Activated CD4-positive, alpha-beta T cell treated with anti-CD3 and anti-CD28 coated beads, Interleukin-10, Interleukin-2, amounts not matched to agents 100 ng/mL and 50 ng/mL, durations not matched to agents 16 hours and 8 hours (primary cell): ENCODE measurements at places on chromosomes 13 and 19.

DNA sequence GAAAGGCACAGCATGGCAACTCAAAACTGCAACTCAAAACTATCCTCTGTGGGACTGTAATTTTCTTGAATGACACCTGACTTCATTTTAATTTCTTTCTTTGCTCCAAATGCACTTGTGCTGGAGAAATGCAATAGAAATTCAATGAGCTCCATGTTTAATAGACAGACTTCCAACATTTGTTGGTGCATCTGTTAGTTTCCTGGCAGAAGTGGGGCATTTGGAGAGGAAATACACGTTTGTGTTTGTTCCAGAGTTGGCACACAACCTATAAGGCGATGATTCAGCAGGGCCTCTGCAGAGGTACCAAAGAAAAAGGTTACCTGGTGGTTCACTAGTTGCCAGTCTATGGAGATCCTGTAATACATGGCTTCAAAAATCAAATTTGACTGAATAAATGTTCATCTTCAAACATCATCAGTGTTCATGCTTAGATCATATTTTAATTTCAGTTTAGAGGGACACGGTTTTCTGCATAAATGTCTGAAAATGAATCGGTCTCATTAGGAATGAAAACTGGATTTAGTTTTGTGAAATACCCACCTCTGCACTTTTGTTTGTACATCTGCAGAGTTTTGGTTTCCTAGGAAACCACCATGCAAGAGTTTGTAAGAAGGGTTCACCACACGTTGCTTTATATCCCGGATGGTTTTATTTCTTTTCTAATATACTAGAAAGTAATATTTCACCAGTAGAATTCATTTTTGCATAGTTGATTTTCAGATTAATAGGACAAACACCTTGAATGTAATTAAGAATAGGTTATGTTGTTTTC, 21.8 kb upstream of the OBI1 start:
- DNase-seq, result no peak

DNA sequence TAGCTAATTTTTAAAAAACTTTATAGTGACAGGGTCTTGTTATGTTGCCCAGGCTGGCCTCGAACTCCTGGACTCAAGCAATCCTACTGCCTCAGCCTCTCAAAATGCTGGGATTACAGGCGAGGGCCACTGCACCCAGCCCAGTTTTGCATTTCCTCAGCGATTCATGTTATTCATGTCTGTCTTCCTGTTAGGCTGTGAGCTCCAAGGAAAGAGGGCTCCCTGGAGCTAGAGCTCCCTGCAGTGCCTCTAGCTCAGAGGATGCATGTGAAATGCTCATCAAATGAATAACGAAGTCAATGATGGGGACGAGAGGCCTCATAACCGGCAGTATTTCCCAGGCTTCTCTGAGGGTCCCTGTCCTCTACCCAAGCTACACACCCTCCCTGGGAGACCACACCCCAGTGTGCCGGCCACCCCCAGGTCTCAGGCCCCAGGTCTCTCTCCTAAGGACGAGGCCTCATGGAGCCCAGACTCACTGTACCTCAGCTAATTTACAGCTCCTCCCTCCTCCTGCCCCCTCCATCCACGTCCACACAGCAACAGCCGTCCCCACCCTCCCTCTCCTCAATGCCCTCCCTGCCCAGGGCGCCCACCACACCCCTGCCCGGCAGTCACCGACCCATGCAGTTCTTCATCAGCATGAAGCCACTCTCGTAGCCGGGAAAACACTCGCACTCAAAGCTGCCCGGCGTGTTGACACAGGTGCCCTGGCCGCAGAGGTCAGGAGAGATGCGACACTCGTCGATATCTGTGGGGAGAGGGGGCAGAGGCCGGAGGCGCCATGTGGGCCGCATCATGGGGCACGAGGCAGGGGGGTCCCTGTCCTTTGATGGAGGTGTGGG, 28.5 kb downstream of the FBN3 start:
- DNase-seq, result no peak

DNA sequence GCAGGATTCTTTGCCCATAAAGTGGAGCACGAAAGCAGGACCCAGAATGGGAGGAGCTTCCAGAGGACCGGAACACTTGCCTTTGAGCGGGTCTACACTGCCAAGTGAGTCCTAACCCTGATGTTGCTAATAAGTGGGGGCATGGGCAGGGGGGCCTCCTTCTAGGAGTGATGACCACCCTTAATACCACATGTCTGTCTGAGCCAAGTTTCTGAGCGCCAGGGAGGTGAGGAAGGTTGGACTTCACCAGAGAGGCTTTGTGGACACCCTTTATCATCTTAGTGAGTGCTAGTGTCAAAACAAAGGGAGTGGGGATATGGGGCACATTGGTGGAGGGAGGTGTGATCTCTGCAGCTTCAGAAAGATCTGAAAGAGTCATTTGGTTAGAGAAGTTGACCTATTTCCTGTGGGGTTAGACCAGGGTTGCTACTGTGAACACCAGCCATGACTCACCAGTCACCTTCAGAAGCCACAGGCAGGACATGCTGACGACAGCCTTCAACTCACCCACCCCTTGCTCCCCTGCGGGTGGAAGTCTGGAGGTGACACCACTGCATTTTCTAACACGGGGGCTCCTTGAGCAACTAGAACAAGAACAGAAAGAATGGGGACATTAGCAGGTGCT, 8.8 kb downstream of the ALOX5AP start:
- peak; percentile 97 for DNase-seq

DNA sequence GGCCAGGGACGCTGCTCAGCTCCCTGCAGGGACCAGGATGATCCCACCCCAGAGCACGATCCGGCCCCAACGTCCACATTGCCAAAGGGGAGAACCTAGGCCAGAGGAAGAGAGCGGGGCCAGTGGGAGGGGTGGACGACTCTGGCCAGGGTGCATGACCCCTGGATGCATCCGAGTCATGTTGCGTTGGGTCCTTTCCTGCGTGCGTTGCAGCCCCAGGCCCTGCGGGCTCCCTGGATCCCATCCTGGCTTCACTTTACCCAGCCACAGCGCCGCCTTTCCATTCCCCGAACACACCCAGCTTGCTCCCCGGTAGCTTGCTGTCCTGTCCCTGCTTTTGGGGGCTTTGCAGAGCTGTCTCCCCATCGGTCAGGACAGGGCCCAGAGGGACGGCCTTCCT, 10.5 kb downstream of the PLIN4 start:
- no peak for DNase-seq

DNA sequence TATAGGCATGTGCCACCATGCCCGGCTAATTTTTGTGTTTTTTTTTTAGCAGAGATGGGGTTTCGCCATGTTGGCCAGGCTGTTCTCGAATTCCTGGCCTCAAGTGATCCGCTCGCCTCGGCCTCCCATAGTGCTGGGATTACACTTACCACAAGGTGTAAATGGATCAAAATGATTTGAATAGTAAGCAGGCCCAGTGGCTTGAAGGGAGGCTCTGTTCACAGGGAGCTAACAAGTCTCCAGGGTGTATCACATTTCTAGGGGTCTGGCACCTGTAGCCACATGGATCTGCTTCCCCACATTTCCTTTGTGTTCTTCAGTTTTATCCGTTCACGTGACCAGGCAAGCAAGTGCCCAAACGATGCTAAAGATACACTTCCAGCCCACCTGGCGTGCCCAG, 13.5 kb upstream of the CNFN start:
- DNase-seq, result no peak

- peak; percentile 44 for DNase-seq
These were observed 2.0 kb downstream of the ZBTB7A start for GRCh38 chr19:4064496-4065260.

- no peak for DNase-seq
These were observed 21.7 kb upstream of the ZNF254 start for GRCh38 chr19:24065243-24065642.

GRCh38 chr19:38890686-38891085, 8.7 kb downstream of the SIRT2 start:
- no peak for DNase-seq

DNA sequence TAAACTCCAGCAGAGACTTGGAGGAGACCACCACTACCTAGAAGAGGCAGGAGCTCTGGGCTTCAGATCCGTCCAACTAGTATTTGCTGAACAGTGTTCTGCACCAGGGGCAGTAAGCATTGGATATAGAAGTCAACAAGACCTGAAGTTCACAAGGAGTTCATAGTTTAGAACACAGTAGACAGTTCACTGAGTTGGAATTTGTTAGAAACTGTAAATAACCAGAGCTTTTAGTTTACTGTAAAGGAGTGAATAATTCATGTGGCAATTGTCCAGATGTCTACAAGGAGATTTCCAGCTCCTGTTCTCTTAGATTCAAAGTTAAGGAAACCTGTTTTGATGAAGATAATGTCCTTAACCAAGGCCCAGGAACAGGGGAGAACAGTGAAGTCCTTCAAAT, 128.9 kb downstream of the COG6 start:
- no peak for DNase-seq

DNA sequence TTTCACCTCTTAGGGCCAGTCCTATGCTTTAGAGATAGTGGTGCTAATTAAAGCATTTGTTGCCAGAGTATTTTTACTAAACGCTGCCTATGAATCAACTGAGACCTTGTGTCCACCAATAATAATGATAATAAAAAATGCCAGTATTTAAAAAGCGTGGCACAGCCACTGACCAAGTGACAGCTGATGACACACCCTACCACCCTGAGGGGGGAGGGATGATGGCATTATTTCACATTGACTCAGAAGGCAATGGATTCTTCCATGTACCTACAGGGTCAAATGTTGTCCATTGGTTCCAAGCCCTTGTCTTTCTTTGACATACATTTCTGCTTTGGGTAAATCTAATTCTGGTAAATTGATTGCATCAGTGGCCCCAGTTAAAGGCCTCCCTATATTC, 384.4 kb downstream of the DLEU7 start:
- no peak for DNase-seq

DNA sequence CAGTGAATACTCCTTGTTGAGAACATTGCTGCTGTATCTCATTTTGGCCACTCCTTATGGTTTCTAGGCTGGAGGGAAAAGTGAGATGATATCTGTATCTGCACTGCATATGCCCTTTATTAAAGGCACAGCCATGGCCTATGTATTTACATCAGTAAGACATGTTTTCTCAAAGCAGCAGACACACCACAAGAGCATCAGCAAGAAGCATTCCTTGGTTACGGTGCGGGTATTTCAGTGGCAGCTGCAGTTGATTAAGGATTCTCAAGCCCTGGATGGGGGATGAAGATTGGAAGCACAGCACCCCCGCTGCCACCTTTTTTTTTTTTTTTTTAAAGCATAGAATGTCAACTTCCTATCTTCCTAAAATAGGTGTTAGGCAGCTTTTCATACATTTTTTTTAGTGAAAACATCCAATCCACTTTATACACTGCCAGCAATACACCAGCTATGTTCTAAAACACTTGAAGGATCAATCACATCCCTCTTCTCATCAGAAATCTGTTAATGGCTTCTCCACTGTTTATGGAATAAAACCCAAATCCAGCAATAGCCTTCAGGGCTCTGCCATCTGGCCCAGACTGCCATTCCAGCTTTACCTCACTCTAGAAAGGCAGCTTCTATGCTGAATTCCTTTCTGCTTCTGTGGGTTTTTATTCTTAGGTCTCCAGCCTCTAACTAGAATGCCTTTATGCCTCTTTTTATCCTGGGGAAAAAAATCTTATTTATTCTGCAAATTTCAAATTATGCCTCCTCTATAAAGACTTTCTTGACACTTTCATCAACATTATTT, 331.0 kb downstream of the DNAJC15 start:
- no peak for DNase-seq

- no peak for DNase-seq
These were observed 340.0 kb upstream of the SLITRK5 start for GRCh38 chr13:87331178-87331577.

DNA sequence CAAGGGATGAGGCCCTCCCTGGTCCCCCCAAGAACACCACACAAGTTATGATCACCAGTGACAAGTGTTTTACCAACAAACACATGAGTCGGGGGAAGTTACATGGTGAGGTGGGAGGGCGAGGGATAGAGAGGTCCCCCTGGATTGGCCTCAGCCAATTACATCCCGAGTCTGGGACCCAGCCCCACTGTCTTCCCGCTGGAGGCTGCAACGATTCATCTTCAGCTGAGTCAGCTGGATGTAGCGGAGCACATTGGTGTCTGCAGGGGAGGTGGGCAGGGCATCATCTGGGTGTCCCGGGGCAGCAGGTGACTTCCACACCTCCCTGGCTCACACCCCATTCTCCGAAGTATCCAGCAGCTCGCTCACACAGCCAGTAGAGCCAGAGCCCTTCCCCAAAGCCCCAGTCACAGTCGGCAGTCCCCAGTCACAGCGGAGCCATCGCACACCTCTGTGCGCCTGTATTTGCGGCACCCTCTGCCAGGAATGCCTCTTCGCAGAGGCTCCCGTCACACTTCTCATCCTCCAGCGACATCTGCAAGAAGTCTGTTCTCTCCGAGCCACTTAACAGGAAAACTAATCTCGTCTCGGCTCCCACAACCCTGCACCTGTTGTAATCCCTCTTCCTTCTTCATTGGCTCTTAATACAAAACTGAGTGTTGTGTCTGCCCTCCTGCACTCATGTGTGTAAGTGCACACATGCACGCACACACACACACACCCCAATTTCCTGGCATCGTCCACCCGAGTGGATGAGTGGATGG, 2.0 kb downstream of the TTC9B start:
- no peak for DNase-seq

GRCh38 chr19:49506575-49507105, 5.8 kb upstream of the FCGRT start:
- peak; percentile 84 for DNase-seq

DNA sequence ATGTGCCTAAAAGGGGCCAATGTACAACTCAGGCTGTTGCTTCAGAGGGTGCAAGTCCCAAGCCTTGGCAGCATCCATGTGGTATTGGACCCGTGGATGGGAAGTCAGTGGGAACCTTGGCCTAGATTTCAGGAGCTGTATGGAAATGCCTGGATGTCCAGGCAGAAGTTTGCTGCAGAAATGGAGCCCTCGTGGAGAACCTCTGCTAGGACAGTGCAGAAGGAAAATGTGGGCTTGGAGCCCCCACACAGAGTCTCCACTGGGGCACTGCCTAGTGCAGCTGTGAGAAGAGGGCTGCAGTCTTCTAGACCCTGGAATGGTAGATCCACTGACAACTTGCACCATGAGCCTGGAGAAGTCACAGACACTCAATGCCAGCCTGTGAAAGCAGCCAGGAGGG, 28.5 kb downstream of the GPC5 start:
- DNase-seq, result no peak

DNA sequence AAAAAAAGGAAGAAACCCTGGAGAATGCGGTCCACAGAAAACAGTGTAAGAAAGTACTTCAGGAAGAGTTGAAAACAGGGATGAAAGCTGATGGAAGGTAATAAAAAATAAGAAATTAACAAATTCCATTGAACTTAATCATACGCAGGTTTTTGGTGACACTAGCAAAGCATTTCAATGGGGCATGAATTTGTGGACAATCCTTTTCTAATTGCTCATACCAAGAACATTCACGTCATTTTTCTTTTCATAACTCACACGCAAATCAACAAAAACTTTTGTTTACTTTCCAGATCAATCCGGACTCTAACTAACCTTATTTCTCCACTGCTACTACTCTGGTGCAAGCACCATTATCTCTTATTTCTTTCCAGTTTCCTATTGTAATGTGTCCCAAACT, 1195.0 kb downstream of the SLITRK5 start:
- DNase-seq, result no peak

DNA sequence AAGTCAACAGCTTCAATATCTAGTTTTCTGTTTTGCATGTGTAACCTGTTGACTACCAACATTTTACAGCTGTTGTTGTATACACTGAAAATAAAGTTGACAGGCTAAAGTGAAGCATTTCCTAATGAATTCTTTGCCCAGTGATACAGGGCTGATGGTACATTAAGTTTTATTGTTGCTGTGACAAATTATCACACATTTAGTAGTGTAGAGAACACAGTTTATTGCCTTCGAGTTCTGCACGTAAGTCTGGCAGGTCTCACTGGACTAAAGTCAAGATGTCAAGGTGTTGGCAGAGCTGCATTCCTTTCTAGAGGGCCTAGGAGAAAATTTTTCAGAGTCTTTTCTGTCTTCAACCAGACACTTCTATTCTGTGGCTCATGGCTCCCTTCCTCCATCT, 184.2 kb downstream of the SLITRK6 start:
- no peak for DNase-seq
